Stimulated activated CD4-positive, alpha-beta T cell treated with anti-CD3 and anti-CD28 coated beads, TNF-alpha, amount 100 ng/mL, for 24 hours (primary cell): ENCODE measurements at places on chromosomes 1 and 21.

DNA sequence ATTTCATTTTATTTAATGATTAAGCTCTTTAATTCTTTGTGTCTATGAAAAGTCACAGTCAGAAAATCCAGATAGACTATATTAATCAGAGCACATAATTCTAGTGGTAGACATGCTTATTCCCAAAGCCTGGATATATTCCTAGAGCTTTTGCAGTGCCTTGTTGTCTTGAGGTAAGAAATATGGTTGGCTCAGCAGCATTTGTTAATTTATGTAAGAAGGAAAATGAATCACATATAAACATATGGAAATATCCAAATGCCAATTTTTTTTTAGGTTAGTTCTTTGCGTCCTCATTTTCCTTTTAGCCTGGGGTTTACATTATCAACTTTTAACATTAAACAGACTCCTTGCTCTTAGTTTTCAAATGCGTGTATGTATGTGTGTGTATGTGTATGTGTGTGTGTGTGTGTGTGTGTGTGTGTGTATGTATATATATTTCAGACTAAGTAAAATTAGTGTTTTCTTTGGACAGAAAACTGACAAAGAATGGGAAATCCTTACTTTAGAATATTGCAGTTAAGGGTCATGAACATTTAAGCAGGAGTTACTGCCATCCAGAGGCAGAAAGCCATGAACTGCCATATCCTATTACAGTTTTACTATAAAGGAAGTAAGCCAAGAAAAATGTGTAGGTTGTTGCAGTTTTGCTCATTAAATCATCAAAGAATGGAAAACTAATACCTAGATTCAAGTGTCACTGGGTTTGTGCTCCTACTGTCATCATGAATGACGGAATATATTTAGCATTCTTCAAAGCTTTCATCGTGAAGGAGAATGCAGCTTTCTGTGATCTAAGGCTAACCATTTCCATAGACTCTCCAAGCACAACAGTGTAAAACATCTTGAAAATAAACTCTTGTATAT, 477.1 kb upstream of the NR5A2 start:
- no peak for DNase-seq

DNA sequence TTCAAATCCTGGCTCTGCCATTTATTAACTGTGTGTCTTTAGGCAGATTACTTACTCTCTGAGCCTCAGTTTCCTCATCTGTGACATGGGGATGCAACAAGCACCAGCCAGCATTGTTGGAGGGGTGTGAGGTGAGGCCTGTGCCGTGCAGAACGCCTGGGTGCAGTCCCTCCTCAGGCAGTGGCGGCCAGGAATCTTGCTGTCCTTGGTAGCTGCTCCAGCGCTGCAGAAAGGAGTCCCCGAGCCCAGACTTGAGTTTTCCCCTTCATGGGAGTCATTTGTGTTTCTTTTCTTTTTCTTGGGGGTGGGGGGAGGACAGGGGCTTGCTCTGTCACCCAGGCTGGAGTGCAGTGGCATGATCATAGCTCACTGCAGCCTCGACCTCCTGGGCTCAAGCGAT, 46.6 kb downstream of the DISP3 start:
- DNase-seq: no peak

DNA sequence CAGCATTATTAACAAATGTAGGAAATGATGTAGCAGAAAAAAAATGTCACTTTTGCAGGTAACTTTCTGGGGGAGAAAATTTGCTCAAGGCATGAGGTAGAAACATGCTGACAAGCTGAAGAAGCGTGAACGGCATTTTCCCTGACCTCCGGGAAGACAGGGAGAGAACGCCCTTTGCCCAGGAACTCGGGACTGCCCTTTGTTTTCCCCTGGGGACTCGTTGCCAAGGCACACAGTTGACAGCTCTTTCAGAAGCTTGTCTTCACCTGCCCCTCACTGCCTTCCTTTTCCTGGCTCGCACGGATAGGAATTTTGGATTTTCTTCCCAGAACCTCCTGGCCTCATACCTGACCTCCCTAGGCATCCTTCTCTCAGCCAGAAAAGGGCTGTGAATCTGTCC, 52.7 kb upstream of the COA6 start:
- DNase-seq: no peak

DNA sequence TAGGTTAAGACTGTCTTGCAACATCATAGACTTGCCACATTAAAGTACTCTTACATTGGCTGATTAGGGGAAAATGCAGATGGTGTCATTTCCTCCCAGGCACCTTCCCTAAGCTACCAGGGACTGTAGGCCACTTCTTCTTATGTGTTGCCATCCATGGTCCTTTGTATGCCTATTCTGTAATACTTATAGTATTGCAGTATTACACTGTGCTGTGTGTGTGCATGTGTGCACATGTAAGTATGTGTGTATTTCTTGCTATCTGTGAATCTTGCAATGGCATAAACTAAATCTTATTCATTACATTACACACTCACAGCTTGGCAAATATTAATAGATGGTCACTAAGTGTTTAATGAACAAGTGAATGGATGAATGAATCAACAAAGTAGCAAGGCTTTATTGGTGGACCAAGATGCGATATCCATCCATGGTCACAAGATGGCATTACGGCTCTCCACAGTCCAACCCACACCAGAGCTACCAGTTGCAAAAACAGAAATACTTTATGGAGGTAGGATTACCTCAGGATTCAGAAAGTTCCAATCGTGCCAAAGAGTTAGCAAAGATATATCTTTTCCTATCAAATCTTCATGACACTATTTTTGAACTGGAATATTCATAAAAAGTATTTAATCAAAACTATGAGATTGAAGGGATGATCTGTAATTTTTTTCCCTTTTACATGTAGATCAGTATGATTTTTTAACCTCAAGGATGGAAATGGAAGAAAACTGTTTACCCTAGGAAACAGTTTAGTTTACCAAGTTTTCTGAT, 160.2 kb downstream of the DENND1B start:
- peak; percentile 9 for DNase-seq

DNA sequence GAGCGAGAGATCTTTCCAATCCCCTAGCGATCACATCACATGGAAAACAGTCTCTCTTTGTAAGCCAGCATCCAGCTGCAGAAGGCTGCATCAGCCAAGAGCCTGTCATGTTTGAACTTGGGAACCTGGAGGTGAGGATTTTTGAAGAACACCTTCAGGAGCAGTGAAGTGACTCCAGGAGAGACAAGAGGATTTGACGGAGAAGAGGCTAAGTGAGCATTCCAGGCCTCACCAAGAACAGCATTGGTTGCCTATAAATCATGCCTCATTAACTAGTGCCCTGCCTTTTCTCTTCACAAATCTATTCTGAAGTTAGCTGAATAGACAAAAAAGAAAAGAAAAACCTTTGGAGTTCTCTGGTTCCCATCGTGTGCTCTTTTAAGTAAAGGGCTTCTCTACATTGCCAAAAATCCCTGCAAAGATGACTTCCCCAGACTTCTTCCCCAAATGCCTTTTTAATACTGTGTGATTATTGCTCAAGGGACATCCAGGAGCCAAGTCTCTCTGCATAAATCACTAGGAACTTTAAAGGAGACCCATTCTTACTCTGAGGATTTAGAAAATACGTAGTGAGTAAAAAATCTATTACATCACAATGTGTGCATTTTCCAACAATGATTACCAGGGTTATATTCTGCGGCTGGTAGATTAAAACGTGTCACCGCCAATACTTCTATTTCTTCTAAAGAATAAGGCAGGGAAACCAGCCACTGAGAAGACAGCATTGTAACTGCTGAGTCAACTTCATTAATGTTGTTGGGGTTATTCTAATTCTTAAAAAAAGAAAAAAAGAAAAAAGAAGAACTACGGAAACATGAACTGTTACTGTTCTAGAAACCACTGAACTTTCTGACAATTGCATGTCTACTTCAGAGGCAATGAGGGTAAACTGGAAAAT, 95.2 kb downstream of the KIF14 start:
- no peak for DNase-seq

DNA sequence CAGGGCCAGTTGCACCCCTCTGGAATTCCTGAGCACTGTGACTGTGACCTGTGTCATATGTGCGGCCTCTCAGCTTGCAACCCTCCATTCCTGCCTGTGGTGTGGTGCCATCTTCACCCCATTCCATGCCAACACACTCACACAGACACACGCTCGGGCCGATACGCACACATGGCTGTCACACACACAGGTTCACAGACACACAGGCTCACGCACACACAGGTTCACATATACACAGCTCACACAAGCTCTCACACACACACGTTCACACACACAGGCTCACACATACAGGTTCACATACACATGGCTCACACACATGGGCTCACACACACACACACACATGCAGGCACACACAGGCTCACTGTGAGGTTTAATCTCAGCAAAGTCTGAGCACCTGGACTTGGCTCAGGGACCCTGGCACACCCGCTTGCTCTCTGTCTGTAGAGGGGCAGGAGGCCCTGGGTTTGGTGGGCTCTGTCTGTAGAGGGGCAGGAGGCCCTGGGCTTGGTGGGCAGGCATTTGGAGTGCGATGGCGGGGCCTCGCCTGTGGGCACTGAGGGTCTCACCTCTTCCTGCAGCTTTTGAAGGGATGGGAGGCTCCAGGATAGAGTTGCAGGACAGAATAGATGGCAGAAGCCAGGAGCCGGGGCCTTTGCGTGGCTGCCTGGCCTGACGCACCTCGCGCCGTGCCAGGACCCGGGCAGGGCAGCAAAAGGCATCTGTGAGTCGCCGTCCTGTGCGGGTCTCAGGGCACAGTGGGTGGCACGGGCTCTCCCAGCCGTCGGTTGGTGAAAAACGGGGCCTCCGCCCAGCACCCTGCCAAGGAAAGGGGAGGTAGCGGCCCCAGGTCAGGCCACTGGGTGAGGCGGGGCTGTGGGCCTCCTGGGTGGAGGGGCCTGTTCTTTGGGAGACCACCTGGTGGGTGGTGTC, 17.1 kb downstream of the COL18A1 start:
- DNase-seq: no peak

GRCh38 chr21:25361765-25362164, 245.5 kb downstream of the MRPL39 start:
- no peak for DNase-seq

GRCh38 chr1:234047123-234047522, 142.6 kb downstream of the SLC35F3 start:
- no peak for DNase-seq

DNA sequence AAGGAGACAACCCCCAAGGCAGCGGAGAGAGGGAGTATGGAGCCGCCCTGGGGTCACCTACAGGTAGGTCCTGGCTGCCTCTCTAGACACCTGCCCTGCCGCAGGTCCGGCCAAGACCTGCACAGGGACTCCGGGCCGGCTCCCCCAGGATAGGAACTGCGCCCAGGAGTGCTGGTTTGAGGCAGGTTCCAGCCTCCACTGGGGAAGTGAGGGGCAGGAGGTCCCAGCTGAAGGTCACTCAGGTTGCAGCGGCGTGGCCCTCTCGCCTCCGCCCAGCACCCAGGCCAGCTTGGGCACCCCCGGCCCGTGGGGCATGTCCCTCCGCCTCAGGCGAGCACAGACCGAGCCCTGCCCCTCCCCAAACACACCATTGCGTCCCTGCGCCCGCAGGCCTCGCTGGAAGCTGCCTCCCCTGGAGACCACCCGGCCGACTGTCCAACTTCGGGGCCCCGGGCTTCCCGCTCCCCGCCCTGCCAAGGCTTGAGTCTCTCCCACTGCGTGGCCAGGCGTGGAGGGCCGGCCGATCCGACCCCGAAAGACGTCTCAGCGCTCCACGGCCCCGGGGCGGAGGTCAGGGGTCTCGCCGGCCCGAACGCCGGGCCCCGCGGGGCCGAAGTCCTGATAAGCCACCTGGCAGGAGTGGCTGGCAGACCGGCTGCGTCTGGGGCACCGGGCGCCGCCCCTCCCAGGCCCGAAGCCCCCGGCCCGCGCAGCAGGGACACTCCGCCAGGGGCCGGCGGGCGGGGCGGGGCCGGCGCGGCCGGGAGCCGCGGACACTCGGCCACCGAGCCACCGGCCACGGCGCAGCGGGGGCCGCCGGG, 1.4 kb upstream of the SKI start:
- DNase-seq: no peak

DNA sequence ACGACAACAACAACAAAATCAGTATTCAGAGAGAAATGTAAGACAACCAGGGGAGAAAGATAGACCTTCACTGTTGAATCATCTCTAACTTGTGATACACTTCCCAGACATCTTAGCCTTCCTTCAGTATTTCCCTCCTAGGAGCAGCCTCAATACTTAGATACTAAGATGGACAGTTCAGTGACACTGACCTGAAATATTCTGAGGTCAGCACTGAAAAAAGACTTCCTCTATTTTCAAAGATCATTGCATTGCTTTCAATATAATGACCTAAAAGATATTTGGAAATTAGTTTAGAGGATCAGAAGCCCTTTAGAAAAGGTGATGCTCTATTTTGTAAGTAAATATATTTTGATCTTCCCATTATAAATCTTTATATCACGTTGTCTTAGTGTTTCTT, 101.0 kb downstream of the MRPL39 start:
- DNase-seq: no peak
